ENCODE measurements at places on chromosomes 12 and 14. TPM values are rescaled to one million over a fixed set of nuclear protein-coding genes. Genes with fewer than 3 reads are reported as not detected.

GRCh38 chr14:25237845-25238244 lies 187.9 kb upstream of the STXBP6 start:
- DNase-seq = peak; percentile 11

GRCh38 chr12:48972952-48973483 lies 1.5 kb upstream of the WNT10B start:
- DNase-seq = no peak

DNA sequence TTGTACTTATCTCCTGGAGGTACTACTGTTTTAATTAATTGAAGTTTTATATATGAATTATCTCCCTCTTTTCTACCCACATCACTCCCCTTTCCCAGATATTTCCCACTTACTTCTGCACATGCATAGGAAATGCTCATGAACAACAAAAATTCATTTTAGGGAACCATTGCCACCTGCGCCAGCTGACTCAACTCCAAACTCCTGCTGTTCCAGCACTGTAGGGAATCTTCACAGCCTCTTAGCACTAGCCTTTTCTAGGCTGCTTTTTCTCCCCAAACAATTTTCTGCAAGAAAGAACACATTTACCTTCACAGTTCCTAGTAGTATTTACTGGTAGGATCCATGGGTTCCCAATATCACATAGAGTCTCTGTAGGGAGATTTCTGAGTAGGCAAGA lies 268.4 kb downstream of the LRFN5 start:
- DNase-seq = no peak

- DNase-seq = no peak
Measured at GRCh38 chr12:25757037-25757665, 201.3 kb upstream of the RASSF8 start.

- no peak for DNase-seq
Measured at GRCh38 chr14:105767315-105767714, 240.9 kb downstream of the TMEM121 start.

DNA sequence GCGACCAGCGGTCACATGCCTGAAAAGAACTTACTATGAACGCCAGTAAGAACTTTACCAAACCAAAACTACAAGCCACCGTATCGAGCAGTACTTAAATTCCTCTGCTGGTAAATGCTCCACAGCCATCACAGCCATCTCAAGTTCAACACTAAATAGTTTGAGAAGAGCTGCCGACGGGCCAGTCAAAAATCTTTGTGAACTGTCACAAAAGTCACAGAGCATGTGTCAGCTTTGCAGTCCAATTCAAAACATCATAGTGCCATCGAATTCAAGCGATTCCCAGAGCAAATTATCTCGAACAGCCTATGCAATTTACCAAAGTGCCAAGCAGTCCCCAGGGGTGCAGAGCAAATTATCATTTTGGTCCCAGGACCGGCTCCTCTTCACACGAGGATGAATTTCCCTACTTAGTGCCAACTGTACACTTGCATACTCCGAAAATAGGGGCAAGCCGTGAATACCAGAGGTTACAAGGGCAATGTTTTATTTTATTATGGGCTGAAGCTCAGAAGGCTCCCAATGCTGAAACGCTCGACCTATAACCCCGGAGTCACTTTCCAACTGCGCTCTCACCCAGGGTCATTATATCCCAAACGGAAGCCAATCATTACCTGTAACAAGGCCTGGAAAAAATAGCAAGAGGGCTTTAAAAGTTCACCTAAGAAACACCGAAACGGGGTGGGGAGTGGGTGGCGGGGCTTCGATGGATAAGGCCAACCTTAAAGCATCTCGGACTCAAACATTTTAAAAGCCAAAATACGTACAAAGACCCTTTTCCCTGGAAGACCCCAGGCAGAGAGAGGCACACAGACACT lies 1.1 kb downstream of the LRP6 start:
- peak; percentile 6 for DNase-seq

GRCh38 chr12:49801141-49802063 lies 26.8 kb downstream of the NCKAP5L start:
- no peak for DNase-seq

- peak; percentile 17 for DNase-seq
Measured at GRCh38 chr12:111673503-111673902, 12.3 kb downstream of the BRAP start.

The KCNH3 gene
- not detected for total RNA-seq
